ENCODE measurements at places on chromosomes 5 and 9.

DNA sequence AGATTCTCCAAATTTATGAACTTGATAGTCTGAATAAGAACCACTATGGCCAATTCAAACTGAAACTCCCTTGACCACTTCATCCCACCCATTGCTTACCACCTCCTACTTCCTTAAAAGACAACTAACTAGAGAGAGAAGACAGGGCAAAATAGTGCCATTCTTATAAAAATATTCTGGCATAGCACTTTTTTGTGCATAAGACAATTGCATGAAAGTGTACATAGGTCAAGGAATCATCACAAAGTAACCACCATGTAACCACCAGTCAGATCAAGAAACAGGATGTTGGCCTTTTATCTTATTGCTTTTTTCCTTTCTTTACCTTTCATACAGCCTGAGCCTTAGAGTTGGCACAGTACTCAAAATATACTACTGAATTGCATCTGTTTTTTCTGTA lies 8.1 kb upstream of the ARSB start:
- DNase-seq: no peak

GRCh38 chr9:127714020-127714750 lies 1.3 kb downstream of the PTRH1 start:
- DNase-seq: no peak

DNA sequence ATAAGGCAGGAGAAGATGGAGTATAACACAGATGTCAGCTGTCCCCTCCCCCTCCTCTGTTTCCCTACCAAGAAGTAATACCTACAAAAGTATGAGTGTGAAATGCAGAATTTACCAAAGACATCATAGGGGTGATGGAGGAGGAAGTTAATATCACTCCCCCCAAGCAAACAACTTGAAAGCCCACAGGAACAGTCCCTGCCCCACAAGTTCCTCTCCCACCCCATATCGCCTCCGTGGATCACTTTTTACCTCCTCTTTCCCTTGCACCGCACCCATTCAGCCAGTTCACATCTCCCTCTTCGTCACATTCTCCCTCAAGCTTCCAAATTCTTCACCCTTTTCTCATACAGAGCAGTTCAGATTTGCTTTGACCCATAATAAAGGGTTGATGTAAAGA lies 7.0 kb upstream of the SIL1 start:
- no peak for DNase-seq

DNA sequence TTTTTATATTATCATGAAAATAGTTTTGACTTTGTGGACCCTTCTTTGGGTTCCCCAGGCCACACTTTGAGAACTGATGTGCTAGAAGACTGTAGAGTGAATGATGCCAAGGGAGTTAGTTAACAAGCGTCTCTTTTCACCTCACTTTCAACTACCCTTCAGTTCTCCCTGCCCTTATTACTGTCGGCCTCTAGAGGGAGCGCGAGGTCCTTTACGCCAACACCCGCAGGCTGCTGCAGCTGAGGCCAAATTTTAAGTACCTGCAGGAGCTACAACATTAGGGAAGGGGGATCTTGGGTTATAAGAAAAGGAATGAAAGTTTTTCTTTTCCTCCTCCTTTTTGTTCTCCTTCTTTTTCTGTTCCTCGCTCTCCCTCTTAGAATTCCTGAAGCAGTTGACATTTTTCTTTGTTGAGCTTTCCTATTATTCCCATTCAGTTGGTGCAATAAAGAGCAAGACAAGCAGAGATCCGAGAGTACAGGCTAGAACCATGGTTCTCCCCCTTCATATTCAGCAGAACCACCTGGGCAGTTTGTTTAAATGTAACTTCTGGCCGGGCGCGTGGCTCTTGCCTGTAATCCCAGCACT lies 84.0 kb downstream of the ZFAND5 start:
- DNase-seq: peak; percentile 82

- DNase-seq: no peak
Observed at GRCh38 chr5:101976933-101977332, 319.2 kb downstream of the SLCO4C1 start.

- peak; percentile 81 for DNase-seq
Observed at GRCh38 chr5:138469540-138470321, 4.5 kb downstream of the EGR1 start.

GRCh38 chr5:170960567-170960966 lies 98.7 kb downstream of the RANBP17 start:
- DNase-seq: no peak

DNA sequence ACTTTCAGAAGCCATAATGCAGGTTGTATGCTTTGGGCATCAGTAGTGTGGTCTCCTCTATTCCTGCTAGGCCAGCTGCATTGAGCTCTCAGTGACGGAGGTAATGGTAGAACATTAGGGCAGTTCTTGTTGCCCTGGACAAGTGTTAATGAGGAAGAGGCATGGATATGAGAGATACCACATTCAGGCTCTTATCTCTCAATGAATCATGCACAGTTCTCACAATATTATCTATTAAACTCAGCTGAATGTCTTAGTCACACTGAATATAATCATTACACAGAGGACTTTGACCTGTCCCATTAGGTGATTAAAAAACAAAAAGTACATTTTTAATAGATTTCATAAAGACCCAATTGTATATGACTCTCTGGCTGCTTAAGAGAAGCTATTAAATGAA lies 76.6 kb upstream of the SSBP2 start:
- DNase-seq: no peak

- no peak for DNase-seq
Observed at GRCh38 chr5:160169326-160169725, 50.1 kb upstream of the PWWP2A start.

GRCh38 chr9:27586304-27586703 lies 13.0 kb upstream of the C9orf72 start:
- no peak for DNase-seq

DNA sequence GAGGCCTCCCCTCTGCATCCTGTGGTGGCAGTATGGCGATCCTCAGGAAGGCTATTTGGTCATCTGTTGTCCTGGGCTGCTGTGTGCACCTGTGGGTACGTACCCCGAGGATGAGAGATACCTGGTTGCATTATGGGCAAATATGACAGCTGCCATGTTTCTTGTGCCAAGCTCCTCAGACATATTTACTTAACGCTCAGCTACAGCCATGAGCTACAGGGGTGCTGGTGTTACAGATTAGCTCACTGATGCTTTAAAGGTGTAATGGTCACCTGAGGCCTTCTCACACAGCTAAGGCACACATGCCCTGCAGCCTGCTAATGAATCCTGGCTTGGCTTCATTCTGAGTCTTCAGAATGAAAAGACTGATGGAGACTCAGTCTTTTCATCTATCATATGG lies 12.0 kb downstream of the NDST1 start:
- no peak for DNase-seq

- no peak for DNase-seq
Observed at GRCh38 chr9:84059936-84060335, 79.3 kb downstream of the RMI1 start.

- no peak for DNase-seq
Observed at GRCh38 chr5:102961671-102962070, 158.3 kb downstream of the GIN1 start.

GRCh38 chr9:16180546-16180945 lies 627.7 kb downstream of the CCDC171 start:
- DNase-seq: no peak

DNA sequence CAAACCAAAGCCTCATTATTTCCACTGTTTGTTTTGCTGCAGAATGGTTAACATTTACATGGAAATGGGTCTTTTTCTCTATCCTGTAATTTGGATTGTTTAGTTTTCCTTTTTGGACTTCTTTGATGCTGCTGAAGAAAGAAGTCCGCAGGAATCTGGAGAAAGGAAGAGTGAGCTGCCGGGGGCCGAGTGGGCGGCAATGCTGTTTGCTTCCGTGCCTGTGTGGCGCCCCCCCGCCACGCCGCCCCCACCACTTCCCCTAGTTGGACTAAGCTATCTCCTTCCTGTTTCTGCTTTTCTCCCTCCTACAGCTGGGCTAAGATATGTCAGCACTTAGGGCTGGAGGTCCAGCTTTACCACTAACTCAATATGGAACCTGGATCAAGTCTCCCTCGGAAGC lies 39.7 kb downstream of the ACTL7B start:
- no peak for DNase-seq

GRCh38 chr5:160649304-160649703 lies 202.7 kb downstream of the ATP10B start:
- peak; percentile 36 for DNase-seq

DNA sequence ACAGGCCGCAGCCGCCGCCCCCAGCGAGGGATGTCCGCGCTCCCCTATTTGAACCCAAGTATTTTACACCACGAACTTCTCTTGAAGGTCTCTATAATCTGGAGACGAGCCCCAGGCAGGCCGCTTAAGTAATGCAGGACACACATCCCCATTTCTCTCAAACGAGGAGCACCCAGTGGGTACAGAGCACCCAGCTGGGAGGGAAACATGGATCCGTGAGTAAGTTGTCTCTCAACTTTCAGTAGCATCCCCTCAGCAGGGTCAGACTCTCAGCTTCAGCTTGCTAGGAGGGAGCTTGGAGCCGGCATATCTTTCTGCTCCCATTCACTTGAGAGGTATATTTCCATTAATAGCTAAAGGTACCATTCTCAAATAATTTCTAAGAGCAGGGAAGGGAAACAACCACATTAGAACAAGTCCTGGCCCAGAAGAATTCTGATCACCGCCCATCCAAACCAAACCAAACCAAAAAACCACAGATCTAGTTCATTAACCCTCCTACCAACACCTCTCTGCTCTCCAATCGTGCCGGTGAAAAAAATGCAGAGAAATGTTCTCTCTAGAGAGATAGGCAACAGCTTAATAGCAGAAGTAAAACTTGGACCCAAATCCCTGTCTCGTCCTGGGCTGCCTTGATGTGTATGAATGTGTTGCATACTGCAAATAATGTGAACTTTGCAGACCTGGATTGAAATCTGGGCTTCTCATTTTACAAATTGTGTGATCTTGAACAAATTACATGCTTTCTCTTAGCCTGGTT lies 910 bp downstream of the TDRD7 start:
- no peak for DNase-seq

- no peak for DNase-seq
Observed at GRCh38 chr5:101024299-101024698, 121.2 kb upstream of the ST8SIA4 start.

GRCh38 chr9:127781806-127782205 lies 3.3 kb upstream of the SH2D3C start:
- no peak for DNase-seq

DNA sequence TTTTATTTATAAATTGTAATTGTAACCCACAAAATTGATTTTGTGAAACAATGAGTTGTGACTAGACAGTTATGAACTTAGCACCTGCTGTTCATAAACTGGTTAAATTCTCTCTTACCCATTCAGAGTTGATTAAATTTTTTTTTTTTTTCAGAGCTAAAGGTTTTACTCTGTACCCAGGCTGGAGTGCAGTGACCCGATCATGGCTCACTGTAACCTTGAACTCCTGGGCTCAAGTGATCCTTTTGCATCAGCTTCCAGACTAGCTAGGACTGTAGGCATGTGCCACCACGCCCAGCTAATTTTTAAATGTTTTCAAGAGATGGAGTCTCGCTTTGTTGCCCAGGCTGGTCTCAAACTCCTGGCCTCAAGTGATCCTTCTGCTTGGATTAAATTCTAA lies 1.9 kb downstream of the HSD17B4 start:
- DNase-seq: no peak

GRCh38 chr9:15482146-15482545 lies 28.6 kb downstream of the PSIP1 start:
- DNase-seq: no peak

DNA sequence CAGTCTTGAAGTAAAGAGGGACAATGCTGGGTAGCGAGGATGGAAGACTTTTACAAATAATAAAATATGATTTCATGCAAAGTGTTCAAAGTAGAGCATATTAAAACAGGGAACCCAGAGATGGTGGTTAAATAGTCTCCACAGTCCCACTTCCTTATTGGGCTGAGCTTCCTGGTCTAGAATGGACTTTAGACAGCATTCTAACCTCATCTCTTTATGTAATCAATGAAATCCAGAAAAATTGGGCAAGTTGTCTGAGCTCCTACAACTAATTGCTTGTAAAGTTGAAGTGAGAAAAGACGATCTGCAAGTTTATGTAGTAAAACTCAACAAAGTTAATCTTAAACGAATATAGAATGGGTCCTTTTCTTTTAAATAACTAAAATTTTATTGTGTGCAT lies 328.9 kb downstream of the PJA2 start:
- peak; percentile 13 for DNase-seq

- peak; percentile 83 for DNase-seq
Observed at GRCh38 chr5:38463634-38464521, 92.6 kb downstream of the LIFR start.

GRCh38 chr5:113937301-113937700 lies 423.8 kb downstream of the YTHDC2 start:
- DNase-seq: no peak

GRCh38 chr5:31854181-31855133 lies 215.5 kb downstream of the PDZD2 start:
- peak; percentile 41 for DNase-seq

- DNase-seq: no peak
Observed at GRCh38 chr9:9612270-9612669, 1000.5 kb downstream of the PTPRD start.

GRCh38 chr5:107817951-107818350 lies 147.2 kb upstream of the EFNA5 start:
- no peak for DNase-seq

DNA sequence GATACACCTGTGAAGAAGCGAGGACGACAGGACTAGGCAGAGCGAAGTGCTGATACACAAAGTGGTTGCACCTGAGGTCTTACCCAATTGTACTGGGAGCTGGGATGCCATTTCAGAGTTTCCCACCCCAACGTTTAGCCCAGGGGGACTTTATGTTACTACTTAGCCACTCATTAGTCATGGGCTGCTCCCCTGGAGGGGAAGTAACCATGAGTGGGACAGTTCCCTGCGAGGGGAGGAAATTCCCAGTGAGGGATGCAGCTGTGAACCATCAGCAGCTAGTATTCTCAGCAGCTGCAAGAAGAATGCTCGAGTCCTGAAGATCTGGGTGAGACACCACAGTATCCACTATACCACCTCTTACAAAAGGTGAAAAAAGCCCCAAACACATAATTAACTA lies 93.7 kb upstream of the ACTBL2 start:
- no peak for DNase-seq

- DNase-seq: peak; percentile 22
Observed at GRCh38 chr5:38189081-38189504, 69.3 kb upstream of the EGFLAM start.

- DNase-seq: no peak
Observed at GRCh38 chr5:179219661-179220620, 125.3 kb downstream of the ADAMTS2 start.

DNA sequence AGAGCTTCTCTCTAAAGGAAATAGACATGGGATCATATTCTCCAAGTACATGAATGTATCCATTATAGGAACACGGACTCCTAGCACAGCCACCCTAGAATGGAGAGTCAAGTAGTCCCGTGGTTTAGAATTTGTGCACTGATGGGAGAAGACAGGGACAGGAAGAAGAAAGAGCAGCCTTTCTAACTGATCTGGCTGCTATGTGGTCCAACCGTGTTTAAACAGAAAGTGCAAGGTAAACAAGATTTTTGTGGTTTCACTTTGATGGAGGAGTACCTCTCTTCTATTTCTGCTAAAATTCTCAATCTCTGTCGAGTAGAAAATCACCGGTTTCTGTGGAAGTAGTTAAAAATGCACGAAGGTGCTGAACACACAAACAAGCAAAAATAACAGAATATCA lies 171.3 kb downstream of the ST8SIA4 start:
- no peak for DNase-seq

- no peak for DNase-seq
Observed at GRCh38 chr5:54514841-54515432, 2.6 kb upstream of the SNX18 start.
